Left cardiac atrium (tissue), 4 donors: ENCODE measurements at places on chromosomes 5 and 9. TPM values are rescaled to one million over a fixed set of nuclear protein-coding genes. Genes with fewer than 3 reads are reported as not detected.

- no peak for DNase-seq
Observed at GRCh38 chr5:177393206-177393765, 7.2 kb downstream of the PFN3 start.

IFNK gene
- not detected for total RNA-seq

- no peak for DNase-seq
Observed at GRCh38 chr9:111648066-111648465, 13.3 kb upstream of the GNG10 start.

DNA sequence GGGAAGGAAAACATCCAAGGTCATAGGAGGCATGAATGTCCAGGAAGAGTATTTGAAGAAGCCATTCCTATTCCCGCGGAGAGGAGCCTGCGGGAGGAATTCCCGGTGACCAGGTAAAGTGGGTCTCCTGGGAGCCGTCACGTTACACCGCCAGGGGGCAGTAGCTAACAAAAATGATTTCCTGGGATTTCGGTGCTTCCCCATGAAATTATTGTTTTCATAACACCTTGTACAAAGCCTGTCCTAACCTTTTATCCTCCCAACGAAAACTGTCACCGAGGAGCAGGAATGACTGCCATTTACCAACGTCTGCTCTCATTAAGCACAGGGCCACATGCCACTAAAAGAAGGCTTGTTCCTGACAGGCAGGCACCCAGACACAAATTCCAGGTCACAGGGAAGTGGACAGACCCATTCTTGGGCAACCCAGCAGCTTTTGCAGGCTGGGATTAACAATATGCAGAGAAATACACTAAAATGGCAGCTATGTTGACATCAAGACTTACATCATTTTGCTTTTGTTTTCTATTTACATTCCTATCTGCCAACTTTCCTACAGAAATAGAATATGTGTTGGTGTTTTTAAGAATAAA is 41.2 kb upstream of the CTSL start:
- DNase-seq = peak; percentile 39

DNA sequence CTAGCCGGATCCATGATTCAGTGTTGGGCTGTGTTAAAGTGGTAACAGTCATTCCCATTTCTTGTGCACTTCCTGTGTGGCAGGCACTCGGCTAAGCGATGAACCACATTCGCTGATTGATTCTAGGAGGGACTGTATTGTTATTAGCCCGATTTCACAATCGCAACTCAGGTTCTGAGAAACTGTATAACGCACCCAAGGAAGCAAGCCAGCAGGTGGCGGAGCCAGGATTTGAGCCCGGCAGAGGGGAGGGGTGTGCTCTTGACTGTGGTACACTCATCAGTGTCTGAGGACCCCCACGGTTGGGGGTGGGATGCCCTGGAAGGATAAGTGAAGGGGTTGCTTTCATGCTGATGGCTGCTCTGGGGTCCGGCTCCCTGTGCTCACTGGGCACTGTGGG is 34.7 kb downstream of the LRSAM1 start:
- no peak for DNase-seq

DNA sequence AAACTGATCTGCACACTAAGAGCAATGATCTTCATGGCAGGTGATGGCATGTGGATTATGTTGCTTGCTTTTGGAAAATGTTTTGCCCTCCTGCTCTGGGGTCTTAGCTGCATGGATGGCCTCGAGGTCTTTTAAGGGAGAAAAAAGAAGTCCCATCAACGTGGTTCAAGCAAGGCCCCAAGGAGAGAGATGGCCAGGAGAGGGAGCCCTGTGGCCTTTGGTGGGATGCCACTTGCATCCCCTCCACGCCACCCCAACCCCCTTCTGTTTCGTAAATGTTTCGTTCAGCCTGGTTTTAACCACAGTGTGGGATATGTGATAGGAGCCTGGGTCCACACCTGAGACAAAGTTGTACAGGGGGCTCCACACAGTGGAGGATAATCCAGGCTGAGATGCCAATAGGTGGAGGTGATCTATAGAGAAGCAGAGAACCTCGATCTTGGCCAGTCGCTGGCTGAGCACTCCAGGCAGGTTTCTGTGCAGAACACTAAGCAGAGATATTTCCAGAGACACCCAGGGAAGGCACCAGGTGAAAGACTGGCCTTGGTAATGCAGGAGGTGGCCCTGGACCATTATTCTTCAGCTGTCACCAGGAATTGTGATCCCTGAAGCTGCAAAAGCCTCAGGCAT is 25.8 kb upstream of the FRRS1L start:
- peak; percentile 46 for DNase-seq

DNA sequence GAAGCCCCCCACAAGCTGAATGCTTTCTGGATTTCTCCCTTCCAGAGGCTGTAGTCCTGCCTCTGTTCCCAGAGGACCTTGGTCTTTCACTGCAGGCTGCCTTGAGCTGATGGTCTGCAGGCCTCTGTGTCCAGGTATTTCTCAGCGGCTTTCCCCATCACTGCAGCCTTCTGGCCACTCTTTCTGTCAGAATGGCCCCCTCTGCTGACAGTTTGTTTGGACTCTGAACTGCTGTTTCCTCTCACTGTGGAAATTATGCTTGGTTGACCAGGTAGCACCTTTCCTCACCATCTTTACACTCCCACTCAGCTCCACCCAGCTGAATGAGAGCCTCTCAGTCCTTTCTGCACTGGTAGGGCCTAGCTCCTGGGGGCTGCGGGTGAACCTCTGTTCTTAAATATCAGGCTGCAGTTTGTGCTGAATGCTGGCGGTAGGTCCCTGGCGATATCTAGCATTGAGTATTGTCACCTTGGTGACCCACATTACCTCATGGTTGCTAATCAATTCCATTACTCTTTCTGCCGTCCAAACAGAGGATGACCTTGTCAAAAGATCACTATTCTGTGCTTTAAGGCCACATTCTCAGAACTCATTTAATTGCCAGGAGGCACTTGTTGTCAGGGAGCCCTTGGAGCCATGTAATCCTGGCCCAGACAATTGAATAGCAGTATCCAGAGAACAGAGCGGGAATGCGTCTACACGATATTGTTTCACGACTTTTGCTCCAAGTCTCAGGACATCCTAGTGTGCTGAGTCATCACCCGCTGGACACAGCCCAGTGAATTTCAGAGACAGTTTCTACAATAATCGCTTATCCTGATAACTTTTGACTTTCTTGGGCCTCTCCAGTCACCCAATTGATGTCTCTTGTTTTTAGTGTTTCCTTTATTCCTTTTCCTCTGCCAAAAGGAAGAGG is 230.2 kb downstream of the TENT4A start:
- no peak for DNase-seq

EDIL3 gene
- 3.1 TPM for total RNA-seq

GRCh38 chr9:38180656-38181055 is 111.6 kb upstream of the SHB start:
- DNase-seq = no peak

LRRC19 gene
- total RNA-seq = not detected

- DNase-seq = no peak
Observed at GRCh38 chr9:79256691-79257213, 315.0 kb upstream of the TLE4 start.

DNA sequence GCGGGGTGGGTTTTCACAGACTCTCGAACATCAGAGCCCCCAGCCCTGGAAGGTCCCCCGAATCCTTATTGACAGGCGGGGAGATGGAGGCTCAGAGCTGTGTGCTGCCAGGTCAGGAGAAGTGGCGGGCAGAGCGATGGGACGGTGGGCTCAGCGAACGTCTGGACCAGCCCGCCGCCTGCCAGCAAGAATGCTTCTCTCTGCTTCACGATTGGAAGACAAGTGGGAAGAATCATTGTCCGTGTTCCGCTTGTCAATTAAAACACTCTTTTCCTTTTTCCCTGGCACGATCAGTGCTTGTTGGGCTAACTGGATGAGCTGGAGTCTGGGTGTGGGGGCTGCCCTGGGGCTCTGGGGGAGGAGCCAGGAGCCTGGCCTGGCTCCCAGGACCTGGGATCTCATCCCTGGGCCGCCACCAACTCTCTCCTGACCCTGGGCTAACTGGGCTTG is 1.6 kb downstream of the COL5A1 start:
- DNase-seq = no peak

- no peak for DNase-seq
Observed at GRCh38 chr5:59471463-59471862, 422.1 kb downstream of the PDE4D start.

SPINK5 gene
- 0.65 TPM for total RNA-seq

DNA sequence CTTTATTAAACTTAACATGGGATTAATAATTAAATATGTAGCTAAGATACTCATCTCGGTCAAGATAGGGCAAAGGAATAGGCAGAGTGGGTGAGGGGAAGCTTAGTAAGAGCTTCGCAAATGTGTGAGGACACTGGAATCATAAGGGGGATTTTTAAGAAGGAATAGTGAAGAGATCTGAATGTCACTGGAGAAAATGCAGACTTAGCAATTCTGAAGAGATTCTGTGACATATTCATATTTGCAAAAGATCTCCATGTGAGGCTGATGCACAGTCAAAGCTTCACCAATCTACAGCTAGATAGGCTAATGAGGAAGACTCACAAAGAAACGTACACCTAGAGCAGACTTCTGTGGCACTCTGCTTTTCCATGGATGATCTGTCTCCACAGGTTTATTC is 1202.8 kb upstream of the CDH6 start:
- DNase-seq = no peak

PCDHGC3 gene
- 33.7 TPM for total RNA-seq

OMD gene
- total RNA-seq = 8.5 TPM

GRCh38 chr5:177176175-177176711 is 42.7 kb downstream of the NSD1 start:
- no peak for DNase-seq

DNA sequence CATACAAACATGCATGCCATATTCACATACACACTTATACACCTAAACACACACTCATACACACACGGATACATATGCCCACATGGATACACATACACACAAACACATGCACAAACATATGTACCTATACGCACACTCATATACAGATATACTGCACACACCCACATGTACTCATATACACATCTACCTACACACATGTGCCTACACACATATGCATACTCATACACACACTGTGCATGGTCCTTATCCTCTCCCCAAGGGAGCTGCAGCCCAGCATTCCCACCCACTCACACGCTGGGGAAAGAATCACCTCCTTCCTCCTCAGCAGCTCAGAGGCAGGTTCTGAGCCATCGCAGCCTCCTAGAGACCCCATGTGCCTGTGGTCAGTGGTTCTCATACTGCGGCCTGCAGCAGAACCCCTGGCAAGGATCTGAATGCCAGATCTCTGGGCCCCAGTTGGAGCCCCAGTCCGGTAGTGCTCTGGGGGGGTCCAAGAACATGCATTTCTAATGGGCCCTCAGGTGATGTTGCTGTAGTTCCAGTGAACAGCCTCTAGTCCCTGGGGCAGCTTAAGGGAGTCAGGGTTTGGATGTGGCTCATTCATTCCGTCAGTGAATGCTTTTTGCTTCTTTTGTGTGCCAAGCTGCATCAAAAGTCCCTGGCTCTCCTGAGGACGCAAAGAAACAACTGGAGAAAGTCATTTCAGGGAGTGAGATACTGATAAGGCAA is 39.0 kb downstream of the SEMA4D start:
- no peak for DNase-seq

DCTN4 gene
- total RNA-seq = 48.1 TPM

- no peak for DNase-seq
Observed at GRCh38 chr5:98750693-98751092, 22.8 kb upstream of the RGMB start.

DNA sequence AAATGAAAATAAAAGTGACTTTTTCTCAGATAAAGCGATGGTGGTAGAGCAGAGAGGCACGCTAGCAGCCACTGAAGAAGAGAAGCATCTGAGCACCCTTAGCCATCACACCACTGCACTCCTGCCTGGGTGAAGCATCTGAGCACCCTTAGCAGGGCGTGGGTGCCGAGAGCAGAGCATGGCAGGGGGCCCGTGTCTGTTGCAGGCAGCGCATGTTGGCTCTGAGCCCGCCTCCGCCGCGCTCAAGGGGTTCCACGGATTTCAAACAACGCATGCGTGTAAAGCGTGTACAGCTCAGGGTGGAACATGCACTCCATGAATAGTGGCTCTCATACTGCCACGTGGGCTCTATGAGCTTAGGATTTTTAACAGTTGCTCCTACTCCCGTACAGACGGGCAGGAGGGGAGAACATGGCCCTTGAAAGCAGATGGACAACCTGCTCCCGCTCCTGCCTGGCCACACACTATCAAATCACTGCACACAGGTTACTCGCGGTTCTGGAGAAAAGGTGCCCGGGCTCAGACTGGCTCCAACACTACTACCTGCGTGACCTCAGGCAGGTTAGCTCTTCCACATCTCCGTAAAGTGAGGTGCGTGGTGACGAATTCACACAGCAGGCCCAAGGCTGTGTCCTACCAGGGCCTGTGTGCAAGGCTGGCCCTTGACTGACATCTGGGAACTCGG is 12.1 kb downstream of the LRRC14B start:
- DNase-seq = no peak

DNA sequence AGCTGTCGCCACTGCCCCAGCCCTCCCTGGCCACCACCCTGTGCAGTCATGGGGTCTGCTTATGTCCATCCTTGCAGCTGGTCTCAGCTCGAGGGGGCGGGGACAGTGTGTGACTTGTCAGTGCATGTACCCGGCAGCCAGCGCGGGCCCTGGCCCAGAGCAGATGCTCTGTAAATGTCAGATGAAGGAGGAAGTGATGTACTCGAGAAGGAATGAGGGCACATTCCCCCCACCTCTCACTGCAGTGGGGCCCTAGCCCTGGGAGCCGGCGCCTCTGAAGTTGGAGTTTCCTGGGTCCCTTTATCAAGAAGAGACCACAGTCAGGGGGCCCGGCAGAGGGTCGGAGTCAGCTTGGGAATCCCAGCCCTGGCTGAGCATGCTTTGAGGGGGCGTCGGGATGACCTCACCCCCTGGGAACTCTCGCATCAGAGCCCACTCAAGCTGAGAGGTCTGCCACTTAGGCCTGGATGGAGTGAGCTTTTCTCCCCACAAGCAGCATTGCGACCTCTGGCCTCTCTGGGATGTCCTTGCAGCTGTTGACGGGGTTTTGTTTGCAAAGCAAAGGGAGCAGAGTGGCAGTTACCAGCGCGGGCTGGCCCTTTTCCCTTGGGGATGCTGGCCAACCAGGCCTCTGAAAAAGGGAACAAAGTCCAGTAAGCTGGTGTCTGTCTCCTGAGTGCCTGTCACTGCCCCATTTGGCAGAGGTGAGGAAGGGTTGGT is 19.0 kb downstream of the NEURL1B start:
- DNase-seq = peak; percentile 93

DNA sequence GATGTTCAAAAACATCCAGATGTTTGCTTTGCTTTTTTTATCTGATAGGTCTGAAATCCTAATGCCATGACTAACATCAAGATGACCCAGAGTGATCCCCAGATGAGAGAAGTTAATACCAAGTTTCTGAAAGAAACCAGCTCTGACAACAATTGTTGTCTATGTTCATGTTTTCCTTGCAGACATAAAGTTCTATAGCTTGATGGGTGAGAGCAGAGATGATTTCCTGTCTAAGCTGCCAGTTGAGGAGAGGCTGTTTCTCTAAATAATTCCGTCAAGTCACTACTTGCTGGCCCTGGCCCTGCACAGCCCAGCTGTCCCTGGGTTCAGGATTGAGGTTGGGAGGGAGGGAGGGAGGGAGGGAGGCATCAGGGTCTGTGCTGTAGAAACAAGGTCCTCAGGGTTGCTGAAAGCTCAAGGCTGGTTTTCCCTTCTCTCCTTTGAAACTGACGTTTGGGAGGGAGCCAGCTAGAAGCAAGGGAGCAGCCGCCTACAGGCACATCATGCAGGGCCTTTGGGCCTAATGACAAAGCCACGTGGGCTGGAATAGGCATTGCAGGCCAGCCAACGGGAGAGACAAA is 3.9 kb downstream of the SPARC start:
- no peak for DNase-seq
